ENCODE measurements at places on chromosomes 1 and 21. TPM values are rescaled to one million over a fixed set of nuclear protein-coding genes. Genes with fewer than 3 reads are reported as not detected.

The FLG2 gene
- not detected for total RNA-seq

The FCGR1A gene
- 3.9 TPM for total RNA-seq

The TSPEAR gene
- total RNA-seq, result 0.18 TPM

The MROH9 gene
- total RNA-seq, result not detected

The FAAH gene
- total RNA-seq, result 17.8 TPM

The NEK2 gene
- not detected for total RNA-seq

The SHE gene
- total RNA-seq, result 18.5 TPM

The LRRC8D gene
- total RNA-seq, result 19.4 TPM

The IFI16 gene
- total RNA-seq, result 114 TPM

The OLFML3 gene
- total RNA-seq, result 145 TPM

The CELA3A gene
- not detected for total RNA-seq

The COL16A1 gene
- total RNA-seq, result 292 TPM

The ACOT11 gene
- 4.1 TPM for total RNA-seq

The KRTAP20-2 gene
- total RNA-seq, result not detected

The ZBED6 gene
- 36.8 TPM for total RNA-seq

Data from uterus (tissue), 4 donors.